Fibroblast of lung (primary cell): ENCODE measurements at places on chromosomes 13 and 19. TPM values are rescaled to one million over a fixed set of nuclear protein-coding genes. Genes with fewer than 3 reads are reported as not detected.

KLHL1 gene
- total RNA-seq, result not detected in 2 replicates

OSCAR gene
- total RNA-seq, result under 0.01 and 0.51 TPM in 2 replicates

DNA sequence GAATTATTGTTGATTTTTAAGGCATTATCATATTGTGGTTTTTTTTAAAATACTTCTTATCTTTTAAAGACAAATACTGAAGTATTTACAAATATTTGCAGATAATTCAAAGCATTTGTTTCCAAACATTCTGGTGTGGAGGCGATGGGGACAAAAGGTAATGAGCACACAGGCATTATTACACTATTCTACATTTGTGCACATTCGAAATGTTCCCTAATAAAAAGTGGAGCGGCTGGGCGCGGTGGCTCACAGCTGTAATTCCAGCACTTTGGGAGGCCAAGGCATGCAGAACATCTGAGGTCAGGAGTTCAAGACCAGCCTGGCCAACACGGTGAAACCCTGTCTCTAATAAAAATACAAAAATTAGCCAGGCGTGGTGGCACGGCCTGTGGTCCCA, 133.4 kb downstream of the FOXO1 start:
- no peak for DNase-seq

KIRREL2 gene
- total RNA-seq, result under 0.01 TPM in 1 of 2 replicates, not detected in the other

GRCh38 chr13:95644601-95645052, at the start of gene DZIP1:
DZIP1 (minus strand) TSS chr13:95644706; CDS start chr13:95642029, 2,677 bp downstream.
- DNase-seq, result peak; percentile 88

ZNF880 gene
- total RNA-seq, result 24.8 and 25.9 TPM in 2 replicates

ZIC5 gene
- not detected in 2 replicates for total RNA-seq

DNA sequence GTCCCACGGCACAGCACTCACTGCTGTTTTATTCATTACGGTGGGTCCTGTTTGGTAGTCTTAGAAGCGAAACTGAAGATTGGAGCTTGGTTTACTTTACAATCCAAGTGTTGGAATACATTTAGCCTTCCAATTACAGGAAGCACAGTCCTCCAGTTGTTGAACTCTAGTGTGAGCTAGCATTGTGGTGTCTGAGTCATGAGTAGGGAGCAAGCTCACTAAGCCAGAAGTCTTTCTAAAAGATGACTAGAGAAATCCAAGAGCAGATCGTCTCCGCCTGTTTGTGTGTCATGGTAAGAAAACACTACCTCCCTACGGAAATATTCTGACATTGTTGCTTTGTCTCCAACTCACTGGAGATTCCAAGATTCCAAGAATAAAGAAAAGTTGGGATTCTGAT, 10.1 kb upstream of the SHISA2 start:
- peak; percentile 93 for DNase-seq

PABPC3 gene
- total RNA-seq, result 0.17 and 0.26 TPM in 2 replicates

GRCh38 chr13:113105032-113105920, at the start of gene F7:
F7 (plus strand) TSS chr13:113105791; CDS start chr13:113105842, 51 bp downstream.
- DNase-seq, result no peak

ZNF737 gene
- 8.5 and 12.1 TPM in 2 replicates for total RNA-seq

LILRB2 gene
- not detected in 2 replicates for total RNA-seq

ZNF433 gene
- 5.1 and 8.9 TPM in 2 replicates for total RNA-seq

DNA sequence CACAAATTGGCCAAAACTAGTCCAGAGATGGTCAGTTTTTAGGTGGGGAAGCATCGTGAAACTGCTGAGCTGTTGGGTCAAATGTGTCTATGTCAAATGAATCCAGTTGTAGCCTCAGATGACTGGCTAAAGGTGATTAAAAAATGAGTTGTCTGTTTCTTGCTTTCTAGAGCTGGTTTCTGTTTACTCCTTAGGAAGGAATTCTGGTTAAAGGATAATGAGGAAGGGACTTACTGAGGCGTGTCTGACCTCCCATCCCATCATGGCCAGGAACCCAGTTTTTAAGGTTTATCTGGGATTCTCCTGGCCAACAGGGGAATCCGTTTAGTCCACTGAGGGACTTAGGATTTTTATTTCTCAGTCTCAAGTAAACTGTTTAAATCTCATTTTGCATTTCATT, 256.5 kb downstream of the UQCRFS1 start:
- DNase-seq, result no peak

DNA sequence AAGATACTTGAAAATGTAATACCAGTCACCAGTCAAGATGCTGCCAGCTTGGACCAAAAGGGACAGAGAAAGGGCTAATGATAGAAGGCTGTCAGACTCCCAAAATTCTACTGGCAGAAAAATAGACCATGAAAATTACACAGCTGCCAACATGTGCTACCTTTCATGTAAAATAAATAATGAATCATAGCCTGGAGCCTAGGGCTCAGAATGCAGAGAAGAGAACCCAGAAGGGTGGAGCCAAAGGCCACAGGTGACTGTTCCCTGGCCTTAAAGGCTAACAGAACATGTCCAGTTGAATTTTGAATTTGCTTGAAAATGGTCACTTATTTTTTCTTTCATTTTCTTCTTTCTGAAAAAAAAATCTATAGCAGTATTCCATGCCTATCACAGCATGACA, 1827.0 kb upstream of the MIR17HG start:
- no peak for DNase-seq

DNA sequence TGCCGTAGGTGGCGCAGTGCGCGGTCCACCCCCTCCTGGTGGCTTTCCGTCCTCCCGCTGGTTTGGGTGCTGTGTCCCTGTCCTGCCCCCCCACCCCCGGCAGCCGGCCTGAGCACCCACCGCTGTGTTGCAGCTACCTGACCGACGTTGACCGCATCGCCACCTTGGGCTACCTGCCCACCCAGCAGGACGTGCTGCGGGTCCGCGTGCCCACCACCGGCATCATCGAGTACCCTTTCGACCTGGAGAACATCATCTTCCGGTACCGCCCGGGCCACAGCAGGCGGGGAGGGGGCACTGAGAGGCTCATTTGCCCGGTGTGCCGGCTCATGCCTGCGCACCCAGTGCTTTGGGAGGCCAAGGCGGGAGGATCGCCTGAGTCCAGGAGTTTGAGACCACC, 20.6 kb downstream of the GNA11 start:
- no peak for DNase-seq

DNA sequence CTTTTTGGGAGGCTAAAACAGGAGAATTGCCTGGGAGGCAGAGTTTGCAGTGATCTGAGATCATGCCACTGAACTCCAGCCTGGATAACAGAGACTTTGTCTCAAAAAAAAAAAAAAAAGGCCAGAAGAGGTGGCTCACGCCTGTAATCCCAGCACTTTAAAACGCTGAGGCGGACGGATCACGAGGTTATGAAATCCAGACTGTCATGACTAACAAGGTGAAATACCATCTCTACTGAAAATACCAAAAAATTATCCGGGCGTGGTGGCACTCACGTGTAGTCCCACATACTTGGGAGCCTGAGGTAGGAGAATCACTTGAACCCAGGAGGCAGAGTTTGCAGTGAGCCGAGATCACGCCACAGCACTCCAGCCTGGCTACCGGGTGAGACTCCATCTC, 39.9 kb downstream of the ZNF611 start:
- DNase-seq, result no peak

GRCh38 chr13:25207291-25207810, 35.3 kb upstream of the AMER2 start:
- no peak for DNase-seq

ZNF486 gene
- total RNA-seq, result 4.1 and 4.6 TPM in 2 replicates

DNA sequence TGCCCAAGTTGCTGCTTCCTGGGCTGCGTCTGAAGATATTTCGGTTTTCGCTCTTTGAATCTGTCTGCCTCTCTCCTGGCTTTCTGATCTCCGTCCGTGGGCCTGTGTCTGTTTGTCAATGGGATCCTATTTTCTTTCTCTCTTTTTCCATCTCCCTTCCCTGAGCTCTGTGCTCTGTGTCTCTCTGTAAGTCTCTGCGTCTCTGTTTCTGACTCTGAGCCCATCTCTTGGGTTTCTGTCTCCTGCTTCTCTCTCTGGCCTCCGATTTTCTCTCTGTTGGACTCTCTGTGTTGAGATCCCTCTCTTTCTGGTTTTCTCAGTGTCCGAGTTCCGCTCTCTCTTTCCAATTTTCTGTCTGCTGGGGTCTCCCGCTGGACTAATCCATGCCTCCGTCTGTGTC, 1.7 kb downstream of the PRKCG start:
- no peak for DNase-seq

ADM5 gene
- 0.26 and 0.33 TPM in 2 replicates for total RNA-seq

GRCh38 chr13:51003642-51004041, 94.1 kb downstream of the RNASEH2B start:
- DNase-seq, result no peak

DNA sequence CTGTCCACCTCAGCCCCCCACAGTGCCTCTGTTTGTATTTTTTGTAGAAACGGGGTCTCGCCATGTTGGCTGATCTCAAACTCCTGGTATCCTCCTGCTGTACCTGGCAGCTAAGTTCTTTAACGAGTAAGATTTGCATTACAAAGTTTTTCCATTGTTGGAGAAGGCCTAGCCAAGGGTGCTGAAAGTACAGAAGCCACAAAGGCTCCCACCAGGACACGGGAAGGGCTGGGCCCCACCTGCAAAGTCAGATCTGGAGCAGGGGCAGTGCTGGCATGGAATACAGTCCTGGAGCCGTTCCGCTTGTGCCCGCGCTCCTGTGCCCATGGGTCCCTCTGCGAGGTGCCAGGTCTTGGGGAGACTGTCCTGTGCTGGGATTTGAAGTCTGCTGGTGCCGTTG, 12.1 kb downstream of the FZR1 start:
- DNase-seq, result no peak

DNA sequence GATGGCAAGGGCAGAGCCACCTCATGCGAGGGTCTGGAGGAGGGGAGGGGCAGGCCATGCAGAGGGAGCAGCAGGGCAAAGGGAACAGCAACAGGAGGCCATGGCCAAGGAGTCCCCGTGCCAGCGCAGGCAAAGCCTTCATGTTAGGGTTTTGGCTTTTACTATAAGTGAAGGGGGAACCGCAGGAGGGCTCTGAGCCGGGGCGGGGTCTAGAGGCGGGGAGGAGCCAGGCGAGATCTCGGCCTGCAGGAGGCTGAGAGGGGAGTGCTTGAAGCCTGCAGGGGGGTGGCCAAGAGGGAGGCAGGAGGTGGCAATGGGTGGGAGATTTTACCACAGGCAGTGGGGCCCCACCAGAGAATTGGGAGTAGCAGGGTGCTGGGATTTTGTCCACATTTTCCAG, 6.3 kb downstream of the ARHGAP33 start:
- DNase-seq, result no peak

DCT gene
- under 0.01 and 0.17 TPM in 2 replicates for total RNA-seq

GRCh38 chr13:46124531-46124966, 19.7 kb upstream of the CPB2 start:
- no peak for DNase-seq

DNA sequence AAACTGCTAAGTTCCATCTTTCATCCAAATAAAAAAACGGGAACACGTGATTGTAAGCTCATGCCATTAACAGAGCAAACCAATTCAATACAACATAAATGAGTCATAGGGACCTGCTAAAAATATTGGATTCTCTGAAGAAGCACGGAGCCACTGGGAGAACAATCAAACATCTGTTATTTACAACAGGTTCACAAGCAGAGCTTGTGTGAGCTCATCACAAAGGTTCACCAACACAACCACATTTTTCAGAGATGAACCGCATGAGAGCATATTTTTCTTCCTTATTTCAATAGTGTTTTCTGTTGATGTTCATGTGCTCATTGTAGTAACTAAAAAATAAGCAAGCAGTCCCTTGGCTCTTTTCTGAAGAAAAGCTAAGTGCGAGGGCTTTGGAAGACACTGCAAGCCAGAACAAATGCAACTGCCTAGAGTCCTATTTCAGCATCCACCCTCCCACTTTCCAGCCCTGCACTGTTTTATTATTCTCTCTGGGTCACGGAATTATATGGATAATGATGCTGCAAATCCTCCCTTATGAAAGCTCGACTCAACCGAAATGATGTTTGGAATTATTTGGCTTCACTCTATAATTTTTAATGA, 545.8 kb downstream of the LIG4 start:
- DNase-seq, result no peak

EGLN2 gene
- total RNA-seq, result 83.2 and 106 TPM in 2 replicates

FLT1 gene
- 0.77 and 1.3 TPM in 2 replicates for total RNA-seq

ZNF98 gene
- total RNA-seq, result 0.50 TPM in 1 of 2 replicates, not detected in the other

DNA sequence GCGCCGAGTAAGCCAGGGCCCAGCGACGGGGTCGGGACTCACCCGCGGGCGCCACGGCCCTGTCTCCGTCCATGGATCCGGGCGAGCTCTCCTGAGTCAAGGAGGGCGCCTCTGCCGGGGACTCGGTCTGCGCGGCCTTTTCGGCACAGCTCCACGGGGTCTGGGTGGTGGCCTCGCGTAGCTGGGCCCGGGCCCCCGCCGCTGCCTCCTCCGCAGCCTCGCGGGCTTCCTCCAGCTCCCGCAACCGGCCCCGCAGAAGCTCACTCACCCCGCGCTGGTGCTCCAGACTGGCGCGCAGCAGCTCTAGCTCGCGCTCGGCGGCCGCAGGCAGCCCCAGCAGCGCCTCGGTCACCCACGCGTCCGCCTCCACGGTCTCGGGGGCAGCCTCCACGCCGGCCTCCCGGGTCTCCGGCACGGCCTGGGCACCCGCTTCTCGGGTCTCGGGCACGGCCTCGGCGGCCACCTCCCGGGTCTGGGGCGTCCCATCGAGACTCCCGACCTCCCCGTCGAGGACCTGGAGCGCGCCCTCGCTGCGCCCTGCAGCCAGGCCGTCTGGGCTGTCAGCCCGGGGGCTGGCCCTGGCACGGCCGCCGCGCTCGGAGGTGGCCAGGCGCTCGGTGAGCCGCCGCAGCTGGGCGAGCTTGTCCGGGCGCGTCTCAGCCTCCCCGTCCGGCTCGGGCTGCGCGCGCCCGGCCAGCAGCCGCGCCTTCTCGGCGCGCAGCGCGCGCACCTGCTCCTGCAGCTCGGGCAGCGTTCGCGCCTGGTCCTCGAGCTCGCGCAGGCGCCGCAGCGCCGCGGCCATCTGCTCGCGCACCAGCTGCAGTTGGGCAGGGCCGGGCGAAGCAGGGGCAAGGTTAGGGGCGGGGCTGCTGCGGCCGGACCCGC, 8.4 kb downstream of the KANK3 start:
- DNase-seq, result peak; percentile 73

GRCh38 chr13:111950697-111951096, 116.3 kb upstream of the SOX1 start:
- DNase-seq, result no peak

DNA sequence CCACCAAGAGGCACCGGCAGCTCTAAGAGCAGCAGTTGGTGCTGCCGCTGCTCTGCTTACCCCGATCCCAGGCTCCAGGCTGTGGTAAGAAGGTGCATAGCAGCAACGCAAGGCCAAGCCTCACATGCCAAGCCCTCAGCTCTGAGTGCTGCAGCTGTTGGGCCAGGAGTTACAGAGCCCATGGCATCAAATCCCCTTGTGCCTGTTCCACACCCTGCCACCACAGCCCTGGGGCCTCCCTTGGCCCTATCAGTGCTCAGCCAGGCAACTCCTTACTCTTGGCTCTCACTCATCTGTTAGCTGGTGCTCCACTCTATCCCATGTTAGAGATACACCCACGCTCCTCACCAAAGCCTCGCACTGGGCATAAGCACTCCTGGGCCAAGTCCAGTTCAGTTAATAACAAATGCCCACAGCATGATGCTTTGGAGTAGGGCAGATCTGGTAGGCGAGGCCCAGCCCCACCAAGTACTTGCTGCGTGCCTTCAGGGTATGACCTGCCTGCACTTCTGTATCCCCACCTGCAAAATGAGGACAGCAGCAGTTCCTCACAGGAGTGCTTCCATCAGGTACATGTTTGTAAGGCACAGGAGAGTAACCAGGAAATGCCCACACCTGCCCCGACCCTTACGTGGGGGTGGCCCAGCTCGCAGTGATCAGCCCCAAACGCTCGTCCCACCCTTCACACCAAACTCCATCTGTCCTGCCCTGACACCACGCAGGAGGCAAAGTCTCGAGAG, 16.2 kb downstream of the AKAP8L start:
- no peak for DNase-seq

OR7D2 gene
- under 0.01 and 0.17 TPM in 2 replicates for total RNA-seq
